ENCODE measurements at places on chromosomes 16 and 17.

DNA sequence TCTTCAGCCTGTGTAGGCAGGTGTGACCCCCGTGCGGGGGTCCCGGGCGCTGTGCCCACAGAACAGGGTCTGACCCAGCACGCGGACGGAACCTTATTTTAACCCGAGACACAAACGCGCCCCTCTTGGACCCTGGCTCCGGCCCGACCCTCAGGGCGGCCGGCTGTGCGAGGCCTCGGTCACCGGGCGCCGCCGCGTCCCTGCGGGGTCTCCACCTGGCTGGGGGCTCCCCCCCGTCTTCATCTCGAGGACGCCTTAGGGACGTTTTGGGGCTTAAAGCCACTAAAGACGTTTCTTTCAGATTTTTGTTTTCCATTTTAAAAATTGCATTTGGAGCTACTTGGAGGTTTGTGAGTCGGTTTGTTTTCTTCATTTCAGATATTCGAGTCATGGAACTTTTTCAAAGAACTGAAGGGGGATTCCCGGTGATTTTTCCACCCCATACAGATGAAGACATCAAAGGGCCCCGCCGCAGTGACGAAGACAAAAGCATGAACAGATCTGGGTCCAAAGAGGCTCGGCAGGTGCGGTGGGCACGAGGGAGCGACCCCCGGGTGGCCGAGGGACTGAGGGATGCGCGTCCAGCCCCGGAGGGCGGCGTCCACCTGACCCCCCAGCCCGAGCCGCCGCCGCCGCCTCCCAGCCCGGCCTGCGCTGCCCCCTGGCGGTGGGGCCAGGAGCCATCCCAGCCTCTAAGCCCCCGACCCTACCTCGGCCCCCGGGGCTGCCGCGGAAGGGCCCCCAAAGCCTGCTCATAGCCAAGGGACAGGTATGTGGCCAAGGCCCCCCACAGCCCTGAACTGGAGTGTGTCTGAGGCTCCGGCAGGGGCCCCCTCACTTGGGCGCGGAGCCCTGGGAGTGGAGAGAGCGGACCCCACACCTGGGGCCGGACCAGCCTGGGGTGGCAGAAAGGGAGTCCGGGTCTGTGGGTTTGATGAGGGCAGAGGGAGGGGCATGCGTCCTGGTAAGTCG, 3.8 kb upstream of the CD7 start:
- no peak for DNase-seq

- DNase-seq: no peak
These were observed 36.7 kb downstream of the TNFRSF13B start for GRCh38 chr17:16935241-16935663.

DNA sequence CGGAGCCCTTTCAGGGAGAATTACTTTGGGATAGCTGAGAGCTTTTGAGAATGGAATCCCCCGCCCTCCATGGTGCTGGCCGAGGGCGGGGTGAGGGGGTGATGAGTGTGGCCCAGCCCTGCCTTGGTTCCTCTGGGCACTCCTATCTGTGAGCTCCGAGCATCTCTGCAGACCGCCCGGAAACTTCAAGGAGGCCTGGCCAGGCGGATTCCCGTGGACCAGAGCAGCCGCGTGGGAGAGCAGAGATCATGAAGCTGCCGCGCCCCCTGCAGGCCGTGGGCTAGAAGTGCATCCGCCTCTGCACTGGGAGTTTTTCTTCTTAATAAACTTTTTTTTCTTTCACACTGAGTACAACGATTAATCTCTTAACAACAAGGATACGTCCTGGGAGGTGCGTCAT, 392.9 kb upstream of the EEF2KMT start:
- DNase-seq: no peak

GRCh38 chr16:79276501-79276900, 324.0 kb downstream of the MAF start:
- DNase-seq: no peak

- DNase-seq: no peak
These were observed 9.0 kb downstream of the NTHL1 start for GRCh38 chr16:2038382-2039231.

GRCh38 chr16:22356930-22357634, 17.3 kb downstream of the CDR2 start:
- DNase-seq: no peak

DNA sequence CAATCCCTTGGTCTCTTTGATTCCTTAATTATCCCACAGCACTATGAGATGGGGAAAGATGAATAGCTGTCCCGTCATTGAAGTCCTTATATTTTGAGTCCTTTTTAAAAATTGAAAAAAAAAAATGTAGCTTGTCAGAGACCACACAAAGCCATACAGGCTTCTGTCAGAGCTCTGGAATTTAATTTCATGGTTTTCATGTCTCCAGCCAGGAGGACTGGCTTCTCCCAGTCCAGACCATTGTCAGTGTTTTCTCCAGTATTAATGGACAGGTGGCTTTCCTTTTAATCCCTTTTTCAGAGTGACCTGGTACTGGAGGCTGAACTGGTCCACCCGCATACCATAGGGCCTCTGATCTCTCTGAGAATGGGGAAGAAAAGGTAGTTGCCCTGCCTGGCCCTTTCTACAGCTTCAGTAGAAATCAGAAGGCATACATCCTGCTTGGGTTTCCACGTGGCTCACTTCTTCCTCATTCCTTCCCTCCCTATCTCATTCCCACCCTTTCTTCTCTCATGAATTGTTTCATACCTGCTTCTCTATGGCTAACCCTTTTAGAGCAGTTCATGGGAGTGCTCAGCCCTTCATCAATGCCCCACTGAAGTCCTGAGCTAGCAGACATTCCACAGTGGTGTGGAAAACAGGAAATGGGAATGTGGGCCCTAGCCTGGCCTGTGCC, 29.1 kb downstream of the TRIM16 start:
- DNase-seq: no peak

- no peak for DNase-seq
These were observed 4.8 kb downstream of the RABEP1 start for GRCh38 chr17:5286846-5287245.

DNA sequence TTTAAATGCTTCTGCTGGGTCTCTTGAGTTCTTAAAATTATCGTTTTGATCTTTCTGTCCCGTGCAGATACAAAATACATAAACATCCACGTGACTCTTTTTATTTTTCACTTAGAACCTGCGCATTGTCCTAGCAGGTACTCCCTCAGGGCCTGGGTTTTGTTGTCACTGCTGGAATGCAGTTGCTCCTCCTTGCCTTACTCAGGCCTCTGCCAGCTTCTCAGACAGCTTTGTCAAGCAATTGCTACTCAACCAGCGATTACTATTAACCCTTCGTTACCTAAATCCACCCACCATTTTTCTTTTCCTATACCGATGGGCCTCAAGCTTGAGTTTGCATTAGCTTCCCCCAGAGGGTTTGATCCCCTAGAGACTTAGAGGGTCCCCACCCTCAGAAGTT, 405.9 kb upstream of the RBFOX1 start:
- DNase-seq: no peak

- DNase-seq: no peak
These were observed 187.0 kb downstream of the CCDC182 start for GRCh38 chr17:57557834-57558681.

DNA sequence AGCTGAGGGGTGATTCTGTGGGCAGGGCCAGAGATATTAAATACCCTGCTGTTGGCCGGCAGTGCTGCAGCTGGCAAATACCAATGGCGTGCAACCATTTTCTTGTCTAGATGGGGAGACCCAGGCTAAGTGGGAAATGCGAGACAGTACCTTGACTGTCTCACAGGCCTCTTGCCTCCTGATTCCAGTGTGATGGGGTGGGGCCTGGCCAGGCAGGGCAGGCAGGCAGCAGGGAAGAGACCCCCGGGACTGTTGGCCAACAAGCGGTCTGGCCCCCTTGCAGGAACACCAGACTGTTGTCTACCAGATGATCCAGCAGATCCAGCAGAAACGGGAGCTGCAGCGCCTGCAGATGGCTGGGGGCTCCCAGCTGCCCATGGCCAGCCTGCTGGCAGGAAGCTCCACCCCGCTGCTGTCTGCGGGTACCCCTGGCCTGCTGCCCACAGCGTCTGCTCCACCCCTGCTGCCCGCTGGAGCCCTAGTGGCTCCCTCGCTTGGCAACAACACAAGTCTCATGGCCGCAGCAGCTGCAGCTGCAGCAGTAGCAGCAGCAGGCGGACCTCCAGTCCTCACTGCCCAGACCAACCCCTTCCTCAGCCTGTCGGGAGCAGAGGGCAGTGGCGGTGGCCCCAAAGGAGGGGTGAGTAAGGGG, 5.7 kb upstream of the CISD3 start:
- peak; percentile 87 for DNase-seq

GRCh38 chr17:48973806-48974205, 5.4 kb upstream of the GIP start:
- no peak for DNase-seq

- no peak for DNase-seq
These were observed 48.4 kb downstream of the CENPV start for GRCh38 chr17:16304830-16305229.

DNA sequence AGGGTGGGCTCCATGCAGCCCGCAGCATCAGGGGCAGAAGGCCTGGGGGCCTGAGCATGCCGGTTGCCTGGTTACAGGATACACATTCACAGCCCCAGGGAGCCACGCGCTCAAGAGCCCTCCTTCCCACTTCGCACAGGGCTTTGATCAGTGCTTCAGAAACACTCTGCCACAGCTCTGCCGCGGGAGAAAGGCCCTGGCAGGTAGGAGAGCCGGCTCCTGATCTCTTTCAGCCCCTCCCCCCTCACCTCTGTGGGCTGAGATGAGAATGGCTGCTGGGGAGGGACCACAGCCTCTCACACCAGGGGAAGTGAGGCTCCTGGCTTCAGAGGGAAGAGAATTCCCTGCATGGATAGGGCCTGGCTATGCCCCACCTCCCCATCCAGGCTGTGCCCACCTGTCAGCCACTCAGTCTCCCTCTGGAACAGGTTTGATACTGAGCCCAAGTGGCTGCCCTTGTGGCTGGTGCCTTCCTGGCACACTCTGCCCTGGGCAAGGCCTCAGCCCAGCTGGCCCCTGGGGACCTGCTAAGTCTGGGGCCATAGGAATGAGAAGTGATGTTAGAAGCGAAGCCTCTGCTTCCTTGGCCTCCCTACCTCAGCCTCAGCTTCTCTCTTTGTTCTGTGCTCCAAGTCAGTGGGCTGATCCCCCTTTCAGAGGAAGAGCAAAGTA, 8.6 kb downstream of the DOK4 start:
- no peak for DNase-seq

DNA sequence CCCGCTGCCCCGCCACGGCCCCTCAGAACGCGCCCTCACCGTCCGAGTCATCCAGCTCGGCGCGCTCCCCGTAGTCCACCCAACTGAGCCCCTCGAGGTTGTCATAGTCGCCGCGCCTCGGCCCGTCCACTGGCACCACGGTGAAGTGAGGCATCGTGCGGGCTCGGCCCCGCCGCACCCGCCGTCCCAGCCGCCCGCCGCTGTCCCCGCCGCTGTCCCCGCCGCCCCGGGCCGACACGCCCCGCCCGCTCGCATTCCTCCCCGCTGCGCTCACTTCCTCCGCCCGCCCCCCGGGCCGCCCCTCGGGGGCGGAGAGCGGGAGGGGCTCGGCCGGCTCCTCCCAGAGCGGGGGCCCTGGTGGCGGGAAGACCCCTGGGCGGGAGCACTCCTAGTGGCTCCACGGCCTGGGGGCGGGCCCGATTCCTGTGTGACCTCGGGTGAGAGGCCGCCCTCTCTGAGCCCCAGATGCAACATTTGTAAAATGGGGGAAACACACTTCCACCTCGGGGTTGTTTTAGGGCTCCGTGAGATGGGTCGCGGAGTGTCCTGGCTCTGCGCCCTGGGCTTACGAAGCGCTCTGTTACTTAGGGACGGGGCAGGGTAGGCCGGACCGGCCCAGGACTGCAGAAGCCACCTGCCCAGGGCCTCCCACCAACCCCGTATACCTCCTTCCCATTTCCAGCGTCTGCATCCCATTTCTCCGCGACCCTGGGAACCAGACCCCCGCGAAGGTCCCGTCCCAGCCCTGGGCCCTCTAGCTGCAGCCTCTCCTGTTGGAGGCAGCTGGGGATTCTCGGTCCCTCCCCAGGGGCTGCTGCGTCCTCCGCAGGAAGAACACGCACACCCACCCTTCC, at the start of gene SLC12A4:
TSS of gene SLC12A4 (minus strand) at position 238 of the 854 bp plus-strand sequence. CDS start at position 154, 84 bp downstream.
- peak; percentile 70 for DNase-seq

- DNase-seq: no peak
These were observed 23.1 kb upstream of the TMEM94 start for GRCh38 chr17:75433218-75433783.

- DNase-seq: no peak
These were observed 31.2 kb downstream of the LYRM9 start for GRCh38 chr17:27862004-27862403.

GRCh38 chr17:30220414-30220813, 15.1 kb downstream of the SLC6A4 start:
- DNase-seq: no peak

DNA sequence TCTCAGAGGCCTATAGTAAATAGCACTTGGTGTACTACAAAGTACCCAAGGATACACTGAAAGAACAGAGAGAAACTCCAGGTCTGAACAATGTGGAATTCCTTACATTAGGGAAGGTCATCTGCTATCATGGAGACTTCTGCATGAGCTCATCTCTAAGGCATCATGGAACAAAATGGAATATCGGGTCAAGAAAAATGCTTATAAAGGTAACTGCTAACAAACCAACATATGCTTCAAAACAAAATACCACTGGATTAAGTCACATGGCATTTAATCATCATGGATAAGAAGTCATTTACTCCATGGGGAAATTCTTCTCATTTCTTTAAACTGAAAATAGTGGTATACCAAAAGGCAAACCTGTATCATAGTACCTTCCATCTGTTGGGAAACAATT, 34.2 kb downstream of the TXNDC11 start:
- no peak for DNase-seq

- DNase-seq: no peak
These were observed 7.9 kb downstream of the PLLP start for GRCh38 chr16:57276596-57276995.

GRCh38 chr17:36851250-36851649, 86.0 kb upstream of the LHX1 start:
- no peak for DNase-seq

DNA sequence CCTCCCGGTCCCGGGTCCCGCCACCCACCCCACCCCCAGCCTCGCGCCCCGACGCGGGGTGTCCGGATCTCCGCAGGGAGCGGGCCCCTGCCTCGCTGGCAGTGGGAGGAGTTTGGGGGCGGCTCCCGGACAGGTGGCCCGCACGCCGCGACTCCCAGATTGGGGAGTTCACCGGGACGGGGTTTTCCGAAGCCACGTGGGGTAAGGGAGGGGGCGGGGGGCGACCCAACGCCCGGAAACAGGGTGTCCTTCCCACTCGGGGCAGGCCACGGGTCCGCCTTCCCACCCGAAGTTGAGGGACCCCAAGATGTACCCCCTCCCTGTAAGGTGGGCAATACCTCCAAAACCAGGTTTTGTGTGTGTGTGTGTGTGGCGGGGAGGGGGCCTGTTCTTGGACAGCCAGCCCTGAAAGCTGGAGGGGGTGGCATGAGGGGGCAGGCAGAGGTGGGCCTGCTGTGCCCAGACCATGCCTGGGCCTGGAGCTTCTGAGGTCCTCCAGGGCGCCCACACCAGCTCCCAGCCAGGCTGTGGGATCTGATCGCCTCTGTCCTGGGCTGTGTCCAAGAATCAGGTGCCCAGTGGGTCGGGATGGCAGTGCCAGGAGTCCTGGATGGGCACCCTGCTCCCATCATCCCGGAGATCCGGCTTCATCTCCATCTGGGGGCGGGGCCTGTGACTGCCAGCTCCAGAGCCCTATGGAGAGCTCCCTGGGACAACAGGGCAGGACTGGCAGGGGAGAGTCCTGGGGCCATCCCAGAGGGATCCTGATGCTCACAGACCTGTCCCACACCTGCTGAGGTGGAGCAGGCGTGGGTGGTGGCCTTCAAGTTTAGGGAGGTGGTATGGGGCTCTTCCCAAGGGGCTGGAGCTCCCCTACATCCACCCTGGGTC, 767 bp downstream of the SYNGR2 start:
- no peak for DNase-seq

GRCh38 chr16:87847785-87848675, 21.3 kb downstream of the SLC7A5 start:
- DNase-seq: peak; percentile 77

GRCh38 chr17:57630736-57631135, 114.4 kb downstream of the CCDC182 start:
- no peak for DNase-seq

All from amygdala (tissue), 56 donors.